Breast epithelium (tissue), 4 donors: ENCODE measurements at places on chromosomes 6 and 20. TPM values are rescaled to one million over a fixed set of nuclear protein-coding genes. Genes with fewer than 3 reads are reported as not detected.

Gene CST7
- total RNA-seq, result 2.5 TPM

Gene PLCB1
- 106 TPM for total RNA-seq

Gene PNPLA1
- total RNA-seq, result not detected

Gene SH3BGRL2
- 31.8 TPM for total RNA-seq

Gene BCAS1
- total RNA-seq, result 3.1 TPM

Gene APMAP
- 184 TPM for total RNA-seq
